Tongue (tissue), 3 donors: ENCODE measurements at places on chromosomes 3 and 15.

DNA sequence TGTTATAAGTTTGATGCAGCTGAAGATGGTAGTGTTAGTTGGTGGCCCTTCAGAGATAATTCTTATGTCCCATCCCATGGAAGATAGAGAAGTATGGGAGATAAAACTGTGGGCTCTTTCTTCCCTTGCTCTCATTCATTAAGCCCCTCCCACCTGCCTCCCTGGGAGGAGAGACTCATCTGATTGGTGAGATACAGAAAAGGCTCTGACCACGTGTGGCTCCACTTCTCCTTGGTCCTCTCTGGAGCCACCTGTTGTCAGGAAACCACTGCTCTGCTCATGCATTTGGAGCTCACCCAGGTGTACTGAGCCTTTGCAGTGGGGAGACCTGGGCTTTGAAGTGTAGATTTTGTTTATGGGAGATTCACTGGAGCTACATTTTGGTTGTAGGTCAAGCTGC is 293.2 kb upstream of the RASGRP1 start:
- no peak for DNase-seq

DNA sequence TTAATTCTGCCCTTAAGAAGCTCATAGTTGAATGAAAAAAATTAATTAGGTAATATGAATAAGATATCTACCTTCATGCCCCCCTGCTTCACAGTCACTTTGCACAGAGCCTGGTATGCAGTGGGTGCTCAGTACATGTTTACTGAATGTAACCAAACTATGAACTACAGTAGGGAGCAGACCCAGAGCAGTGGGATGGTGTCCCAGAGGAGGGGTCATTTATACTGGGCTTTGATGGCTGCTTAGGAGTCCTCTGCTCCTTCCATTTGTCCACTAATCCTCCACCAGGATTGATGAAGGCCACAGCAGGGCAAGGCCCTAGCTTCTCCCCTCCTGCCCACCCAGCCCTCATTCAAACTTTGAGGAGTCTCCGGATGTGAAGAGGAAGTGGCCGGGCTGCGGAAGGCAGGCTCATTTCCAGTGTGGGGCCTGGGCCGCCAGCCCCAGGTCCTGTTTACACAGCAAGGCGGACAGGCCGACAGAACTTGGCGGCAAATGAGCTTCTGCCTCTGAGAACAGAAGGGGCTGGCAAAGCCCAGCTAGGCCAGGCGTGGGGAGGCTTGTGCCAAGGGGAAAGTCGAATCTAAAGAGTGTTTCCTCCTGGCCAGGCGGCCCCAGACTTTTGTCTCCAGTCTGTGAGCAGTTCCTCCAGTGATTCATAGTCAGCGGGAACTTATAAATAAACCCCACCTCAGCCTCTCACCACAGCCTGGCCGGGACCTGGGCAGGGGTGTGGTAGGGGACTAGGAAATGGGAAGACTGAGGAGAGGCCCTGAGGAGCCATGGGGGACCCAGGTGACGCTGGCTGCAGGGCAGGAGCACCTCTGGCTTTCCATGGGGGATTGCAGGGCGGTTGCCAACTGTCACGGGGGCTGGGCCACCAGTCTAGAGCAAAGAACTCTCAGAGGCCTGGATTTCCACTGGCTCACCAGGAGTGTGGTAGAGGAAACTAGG is 51.6 kb upstream of the LCTL start:
- DNase-seq: peak; percentile 44

GRCh38 chr3:147397875-147398812 is 8.2 kb downstream of the ZIC4 start:
- no peak for DNase-seq

DNA sequence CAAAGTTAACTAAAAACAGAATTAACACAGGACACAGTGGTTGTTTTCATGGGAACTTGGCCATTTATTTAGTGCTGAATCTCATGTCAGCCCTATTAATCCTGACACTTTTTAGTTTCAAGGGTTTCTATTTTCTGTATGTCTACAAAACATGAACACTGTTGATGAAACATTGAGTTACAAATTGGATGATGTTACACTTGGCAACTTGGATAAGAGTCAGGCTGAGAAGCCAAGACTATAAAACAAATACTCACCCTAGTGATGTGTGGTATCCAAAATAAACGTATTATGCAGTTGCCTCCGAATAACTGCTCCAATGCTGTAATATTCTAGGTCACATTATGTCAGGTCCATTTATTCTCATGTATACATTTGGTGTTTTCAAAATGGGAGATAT is 349.6 kb downstream of the ZIC1 start:
- DNase-seq: peak; percentile 80

DNA sequence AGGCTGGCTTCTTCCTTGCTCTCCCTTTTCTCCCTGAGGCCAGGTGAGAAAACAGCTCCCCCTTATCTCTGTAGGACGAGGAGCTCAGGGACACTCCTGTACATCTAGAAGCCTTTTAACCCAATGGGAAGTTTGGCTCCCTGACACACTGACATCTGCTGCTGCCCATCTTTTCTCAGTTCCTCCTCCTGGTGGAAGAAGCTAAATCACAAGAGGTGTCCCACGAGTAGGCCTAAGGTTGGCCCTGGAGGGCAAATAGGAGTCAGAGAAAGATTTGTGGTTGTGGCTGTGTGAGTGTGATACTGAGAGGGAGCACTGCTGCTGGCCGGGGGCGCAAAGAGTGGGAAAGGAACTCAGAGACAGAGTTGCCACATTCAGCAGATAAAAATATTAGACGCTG is 49.5 kb downstream of the ARHGAP31 start:
- no peak for DNase-seq

DNA sequence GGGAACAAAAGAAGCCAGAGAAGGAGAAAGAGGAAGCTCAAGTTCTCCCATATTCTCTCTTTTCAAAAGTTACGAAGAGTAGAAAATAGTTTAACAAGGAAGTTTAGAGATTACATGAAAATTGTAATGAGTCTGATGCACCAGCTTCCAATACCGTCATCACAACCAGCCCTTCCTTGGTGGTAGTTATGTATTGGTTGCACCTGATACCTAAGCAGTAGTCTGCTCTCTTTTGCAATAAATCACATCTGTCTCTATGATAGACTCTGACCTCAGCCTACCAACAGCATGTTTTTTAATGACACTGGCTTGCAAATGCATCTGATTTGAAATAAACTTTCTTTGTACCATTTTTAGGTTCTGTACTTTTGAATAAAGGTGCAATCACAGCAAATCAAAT is 575.8 kb downstream of the FHIT start:
- no peak for DNase-seq

DNA sequence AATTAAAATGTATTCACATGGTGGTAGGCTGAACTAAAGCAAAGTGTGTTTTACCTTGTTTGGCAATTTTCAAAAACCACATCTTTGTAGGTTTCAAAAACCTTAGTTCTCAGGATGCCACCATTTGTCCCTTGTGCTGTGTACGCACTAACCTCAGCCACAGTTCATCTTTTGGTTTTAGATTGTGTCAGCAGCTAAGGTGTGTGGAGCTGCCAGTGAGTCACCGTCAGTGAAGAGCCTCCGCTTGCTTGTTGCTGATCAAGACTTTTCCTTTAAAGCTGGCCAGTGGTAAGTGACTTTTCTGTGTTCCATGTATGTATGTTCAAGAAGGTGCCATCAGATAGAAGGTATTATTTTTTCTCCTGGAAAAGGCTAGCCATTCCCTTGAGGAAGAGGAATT is 21.1 kb downstream of the OXNAD1 start:
- no peak for DNase-seq

DNA sequence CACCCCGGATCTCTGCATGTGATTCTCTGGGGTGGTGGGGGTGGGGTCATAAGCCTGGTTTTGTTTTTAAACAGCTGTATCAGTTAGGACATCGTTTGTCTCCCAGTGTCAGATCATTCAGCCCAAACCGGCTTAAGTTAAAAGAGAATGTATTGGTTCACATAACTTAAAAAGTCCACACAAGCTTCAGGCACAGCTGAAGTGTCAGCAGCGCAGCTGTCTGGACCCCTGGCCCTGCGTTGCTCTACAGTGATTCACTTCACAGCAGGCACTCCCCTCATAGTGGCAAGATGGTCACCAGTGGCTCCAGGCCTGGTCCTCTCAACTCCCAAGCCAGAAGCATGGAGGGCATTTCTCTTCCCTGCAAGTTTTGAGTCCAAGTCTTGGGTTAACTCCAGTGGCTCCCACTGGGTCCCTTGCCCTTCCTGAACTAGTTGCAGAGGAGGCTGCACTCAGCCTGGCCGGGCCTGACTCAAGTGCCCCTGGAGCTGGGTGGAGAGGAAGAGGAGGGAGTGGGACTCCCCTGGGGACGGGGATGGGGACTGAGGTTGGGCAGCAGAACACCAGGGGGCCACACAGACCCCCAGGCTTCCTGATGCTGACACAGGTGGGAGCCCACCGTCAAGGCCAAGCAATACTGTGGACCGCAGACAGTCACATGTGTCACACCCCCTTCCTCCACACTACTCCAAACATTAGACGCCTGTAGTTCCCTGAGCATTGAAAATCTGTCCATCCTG is 28.9 kb upstream of the GP9 start:
- no peak for DNase-seq

DNA sequence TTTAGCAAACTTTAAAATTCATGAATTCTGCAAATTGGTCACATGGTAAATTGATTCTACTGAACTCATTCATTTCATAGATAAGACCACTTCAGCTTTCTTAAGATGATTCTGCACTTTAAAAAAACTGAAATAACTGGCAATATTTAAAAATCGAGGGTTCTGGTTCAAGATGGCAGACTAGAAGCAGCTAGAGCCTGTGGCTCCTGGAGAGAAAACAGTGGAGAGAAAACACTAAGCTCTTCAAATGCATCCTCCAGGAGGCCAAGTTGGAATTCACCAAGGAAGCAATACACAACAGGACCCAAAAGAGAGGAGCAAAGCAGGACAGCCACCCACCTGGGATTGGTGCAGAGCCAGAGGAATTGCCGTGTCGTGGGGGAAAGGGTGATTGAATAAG is 132.1 kb downstream of the SPATA16 start:
- no peak for DNase-seq

DNA sequence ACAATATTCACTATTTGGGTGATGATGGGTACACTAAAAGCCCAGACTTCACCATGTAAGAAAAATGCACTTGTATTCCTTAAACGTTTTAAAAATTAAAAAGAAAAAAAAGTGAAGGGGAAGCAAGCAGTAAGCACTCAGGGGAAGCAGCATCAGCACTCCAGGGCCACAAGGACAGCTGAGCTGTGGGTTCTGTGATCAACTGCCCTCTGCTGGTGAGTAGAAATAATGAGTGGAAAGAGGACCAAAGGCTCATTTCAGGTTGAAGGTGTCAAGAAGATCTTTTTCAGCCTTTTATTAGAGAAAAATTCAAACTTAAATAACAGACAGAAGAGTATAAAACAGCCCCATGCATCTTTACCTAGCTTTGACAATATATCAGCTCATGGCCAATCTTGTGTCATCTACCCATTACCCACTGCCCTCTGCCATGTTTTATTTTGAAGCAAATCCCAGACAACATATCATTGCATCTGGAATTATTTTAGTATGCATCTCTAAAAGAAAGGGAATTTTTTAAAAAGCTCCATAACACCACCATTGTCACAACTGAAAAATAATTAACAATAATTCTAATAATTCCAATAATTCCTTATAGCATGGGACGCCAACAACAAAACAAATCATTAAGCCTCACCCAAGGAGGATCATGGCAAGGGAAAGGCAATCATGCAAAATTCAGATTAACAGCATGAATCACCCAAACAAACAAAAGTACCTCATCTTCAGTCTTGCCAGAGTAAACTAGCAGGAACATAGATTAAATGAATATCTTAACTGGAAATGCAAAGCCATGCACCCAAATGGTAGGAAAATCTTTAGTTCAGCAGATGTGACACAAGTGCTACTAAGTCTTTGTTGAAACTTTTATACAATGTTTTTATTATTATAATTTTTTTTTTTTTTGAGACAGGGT is 42.5 kb downstream of the TAMM41 start:
- peak; percentile 40 for DNase-seq

- peak; percentile 54 for DNase-seq
Observed at GRCh38 chr3:71753701-71754609, at the start of gene GPR27. TSS of gene GPR27 (plus strand) at chr3:71753855. CDS start at chr3:71754050, 195 bp downstream.

- no peak for DNase-seq
Observed at GRCh38 chr15:90407871-90408317, 19.9 kb downstream of the IQGAP1 start.

DNA sequence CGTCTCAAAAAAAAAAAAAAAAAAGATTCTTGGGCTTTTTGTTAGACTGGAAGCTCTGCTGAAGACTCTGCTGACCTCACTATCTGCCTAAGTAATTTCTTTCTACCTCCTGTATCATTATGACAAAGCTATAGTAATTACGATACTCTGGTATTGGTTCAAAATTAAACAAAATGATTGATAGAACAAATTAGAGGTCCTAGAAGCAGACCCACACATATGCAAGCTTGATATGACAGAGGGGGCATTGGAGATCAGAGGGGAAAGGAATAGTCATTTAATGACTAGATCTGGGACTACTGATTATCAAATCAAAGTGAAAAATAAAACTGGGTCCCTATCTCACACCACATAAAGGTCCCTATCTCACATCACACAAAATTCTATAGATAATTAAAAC is 21.9 kb upstream of the AP3B2 start:
- no peak for DNase-seq

DNA sequence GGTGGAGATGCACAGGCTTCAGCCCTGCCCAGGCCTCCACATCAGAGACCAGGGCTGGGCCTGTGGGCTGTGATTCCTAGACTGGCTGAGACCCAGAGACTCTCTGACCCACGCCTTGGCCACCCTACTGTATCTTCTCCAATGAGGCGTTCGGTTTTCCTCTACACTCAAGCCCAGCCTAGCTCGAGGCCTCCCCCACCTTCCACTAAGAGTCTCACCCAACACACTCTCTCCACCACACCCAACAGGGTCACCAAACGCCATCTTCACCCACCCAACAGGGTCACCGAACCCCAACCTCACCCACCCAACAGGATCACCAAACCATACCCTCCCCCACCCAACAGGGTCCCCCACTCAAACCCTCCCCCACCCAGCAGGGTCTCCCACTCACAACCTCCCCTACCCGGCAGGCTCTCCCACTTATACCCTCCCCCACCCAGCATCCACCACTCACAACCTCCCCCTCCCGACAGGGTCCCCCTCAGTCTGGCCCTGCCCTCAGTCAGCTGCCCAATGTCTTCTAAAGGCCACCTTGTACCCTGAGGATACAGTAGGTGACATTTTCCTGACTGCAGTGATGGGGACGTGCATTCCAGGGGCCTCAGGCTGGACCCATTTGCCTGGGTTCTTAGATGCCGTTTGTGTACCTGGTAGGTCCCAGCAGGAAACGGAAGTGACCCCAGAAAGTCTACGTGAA is 20.4 kb downstream of the CFAP100 start:
- no peak for DNase-seq
